ENCODE measurements at places on chromosomes 5 and 9.

GRCh38 chr5:141825241-141825671 is 53.0 kb downstream of the PCDH1 start:
- DNase-seq, result no peak

GRCh38 chr5:83644301-83644700 is 76.4 kb downstream of the HAPLN1 start:
- no peak for DNase-seq

- no peak for DNase-seq
Observed at GRCh38 chr9:114981063-114981462, 50.7 kb upstream of the TNFSF8 start.

GRCh38 chr5:6818594-6819511 is 105.6 kb downstream of the TENT4A start:
- DNase-seq, result no peak

DNA sequence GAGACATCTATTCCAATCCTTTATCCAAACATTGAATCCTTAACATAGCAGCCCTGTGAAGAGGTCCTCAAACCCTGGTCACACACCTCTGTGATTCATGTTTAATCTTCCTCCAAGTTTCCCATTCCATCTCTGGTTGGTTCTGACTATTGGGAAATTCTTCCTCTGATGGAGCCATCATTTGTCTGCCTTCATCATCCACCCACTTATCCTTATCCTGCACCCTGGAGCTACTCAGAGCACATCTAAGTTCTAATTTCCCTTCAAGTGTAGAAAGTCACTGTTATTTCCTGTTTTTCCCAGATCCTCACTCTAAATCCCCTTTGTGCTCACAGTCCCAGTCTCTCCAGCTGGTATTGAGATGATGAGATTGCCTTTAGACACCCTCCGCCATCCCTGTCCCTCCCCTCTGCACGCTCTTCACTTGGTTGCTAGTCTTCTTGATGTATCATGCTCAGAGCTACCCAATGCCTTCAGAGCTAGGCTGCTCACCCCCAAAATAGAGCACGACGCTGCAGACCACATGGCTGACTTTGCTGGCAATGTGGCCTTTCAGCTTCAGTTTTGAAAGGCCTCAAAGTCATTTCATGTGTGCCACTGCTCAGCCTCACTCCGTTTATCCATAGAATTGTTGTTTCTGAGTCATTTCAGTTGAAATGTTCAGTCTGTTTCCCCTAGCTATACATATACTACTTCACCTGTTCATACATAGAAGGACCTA is 154.3 kb downstream of the PALM2AKAP2 start:
- no peak for DNase-seq

- no peak for DNase-seq
Observed at GRCh38 chr5:167794121-167794520, 497.3 kb upstream of the WWC1 start.

DNA sequence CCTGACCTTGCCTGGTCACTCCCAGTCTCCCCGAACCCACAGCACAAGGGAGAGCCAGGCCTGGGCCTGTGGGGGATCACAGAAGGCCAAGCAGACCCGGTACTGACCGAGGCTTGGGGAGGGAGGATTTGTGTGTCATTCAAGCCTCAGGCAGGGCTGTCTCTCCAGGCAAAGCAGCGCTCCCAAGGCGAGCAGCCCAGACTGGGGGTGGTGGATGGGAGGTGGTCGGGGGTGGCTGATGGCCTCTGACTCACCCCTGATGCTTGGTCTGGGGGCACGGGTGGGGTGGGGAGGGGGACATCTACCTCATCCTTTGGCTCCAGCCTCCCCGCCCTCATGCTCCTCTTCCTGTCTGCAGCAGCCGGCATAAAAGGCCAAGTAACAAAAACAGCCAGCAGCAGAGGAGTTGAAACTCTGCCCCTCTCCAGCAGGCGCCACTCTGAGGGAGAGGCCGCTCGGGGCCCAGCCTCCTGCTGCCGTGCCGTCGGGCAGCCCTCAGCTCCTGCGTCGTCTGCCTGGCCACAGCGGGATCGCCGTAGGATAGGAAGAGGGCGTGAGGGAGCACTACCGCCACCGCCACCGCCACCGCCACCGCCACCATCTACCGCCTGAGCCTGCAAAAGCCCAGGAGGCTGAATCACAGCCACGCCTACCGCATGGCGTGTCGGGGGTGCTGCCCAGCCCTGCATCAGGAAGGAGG is 166.0 kb downstream of the OLFM1 start:
- no peak for DNase-seq

DNA sequence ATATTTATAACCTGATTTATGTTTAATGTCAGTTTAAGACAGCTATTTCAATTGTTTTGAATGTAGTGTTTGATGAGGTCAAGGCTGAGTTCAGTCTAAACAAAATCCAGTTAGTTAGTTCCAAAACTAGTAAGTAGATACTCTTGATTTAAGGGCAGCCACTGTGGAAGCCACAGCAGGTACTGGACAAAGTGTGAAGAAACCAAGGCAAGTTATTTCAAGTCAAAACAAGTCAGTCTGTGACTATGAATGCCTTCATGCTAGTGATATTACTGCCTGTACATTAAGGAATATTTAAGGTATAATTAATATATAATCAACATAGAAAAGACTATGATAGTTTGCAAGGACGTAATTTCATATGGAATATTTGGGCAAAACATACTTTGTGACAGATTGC is 362.3 kb downstream of the DMRTA1 start:
- no peak for DNase-seq

- peak; percentile 43 for DNase-seq
Observed at GRCh38 chr5:142866563-142867275, 96.5 kb downstream of the ARHGAP26 start.

DNA sequence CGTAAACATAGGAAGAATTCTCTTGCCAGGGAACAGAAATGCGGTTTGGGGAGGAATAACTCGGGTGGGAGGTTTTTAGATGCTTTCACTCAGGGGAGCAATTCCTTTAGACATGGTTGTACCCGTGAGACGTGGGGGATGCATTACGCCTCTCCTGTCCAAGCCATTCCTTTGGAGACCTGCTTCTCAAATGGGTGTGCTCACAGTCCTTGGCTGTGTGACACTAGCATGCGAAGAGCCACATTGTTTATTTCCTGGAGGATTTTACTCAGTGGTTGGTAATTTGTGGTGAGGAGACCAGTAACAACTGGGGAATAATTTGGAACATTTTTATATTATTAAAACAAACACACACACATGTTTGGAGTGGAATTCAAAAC is 18.5 kb downstream of the COL15A1 start:
- DNase-seq, result no peak

DNA sequence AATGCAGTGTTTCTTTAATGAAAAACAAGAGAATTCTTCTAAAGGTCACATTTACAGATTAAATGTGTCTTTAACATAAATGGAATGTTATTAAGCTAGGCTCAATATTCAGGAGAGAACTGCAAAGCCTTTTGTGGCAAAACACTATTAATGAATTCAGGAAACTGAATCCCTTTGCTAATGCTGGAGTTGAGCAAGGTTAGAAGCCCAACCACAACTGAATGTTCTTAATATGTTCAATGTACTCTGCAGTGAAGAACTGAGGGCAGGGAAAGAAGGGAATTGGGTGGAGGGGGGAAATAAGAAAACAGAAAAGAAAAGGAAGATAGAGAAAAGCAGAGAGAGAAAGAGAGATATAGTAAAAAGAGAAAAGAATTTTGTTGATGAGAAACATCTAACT is 276.7 kb upstream of the TMEM161B start:
- DNase-seq, result no peak

- no peak for DNase-seq
Observed at GRCh38 chr5:169788168-169788567, 151.1 kb downstream of the DOCK2 start.

DNA sequence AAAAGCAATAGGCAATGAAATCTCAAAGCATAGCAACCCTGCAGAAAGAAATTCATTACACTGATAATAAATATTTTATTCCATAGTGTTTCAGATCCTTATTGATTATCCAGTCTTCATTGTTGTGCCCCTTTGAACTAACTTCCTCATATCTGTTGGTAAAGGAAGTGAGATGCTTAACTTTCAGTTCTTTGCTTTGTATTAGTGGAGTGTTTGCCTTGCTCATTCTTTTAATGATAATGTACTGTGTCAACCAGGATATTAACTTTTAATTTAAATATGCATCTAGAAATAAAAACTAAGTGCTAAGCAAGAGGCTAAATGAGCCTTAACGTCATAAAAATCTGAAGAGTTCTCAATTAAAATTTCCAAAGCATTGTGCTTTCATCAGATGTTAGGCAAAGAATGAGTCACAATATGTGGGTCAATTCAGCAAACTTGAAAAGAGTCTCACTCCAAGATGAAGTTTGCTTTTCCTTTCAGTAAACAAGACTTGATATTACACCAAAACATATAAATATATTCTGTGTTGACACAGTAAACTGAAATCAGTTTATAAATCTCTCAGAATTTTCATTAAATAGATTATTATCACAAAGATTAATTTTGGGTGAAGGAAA is 105.9 kb downstream of the GIN1 start:
- no peak for DNase-seq

GRCh38 chr5:159917994-159918393 is 1.7 kb downstream of the ADRA1B start:
- no peak for DNase-seq

DNA sequence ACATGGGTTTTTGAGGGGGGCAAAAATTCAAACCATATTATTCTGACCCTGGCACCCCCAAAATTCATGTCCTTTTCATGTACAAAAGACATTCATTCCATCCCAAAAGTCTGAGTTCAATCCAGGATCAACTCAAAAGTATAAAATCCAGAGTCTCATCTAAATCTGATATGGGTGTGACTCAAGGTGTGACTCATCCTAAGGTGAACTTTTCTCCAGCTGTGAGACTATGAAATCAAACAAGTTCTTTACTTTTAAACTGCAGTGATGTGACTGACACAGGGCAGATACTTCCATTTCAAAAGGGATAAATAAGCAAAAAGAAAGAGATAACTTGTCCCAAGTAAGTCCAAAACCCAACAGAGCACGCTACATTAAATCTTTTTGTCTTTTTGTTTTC is 20.6 kb upstream of the CYLC2 start:
- no peak for DNase-seq

GRCh38 chr5:59921816-59922215 is 28.3 kb upstream of the PDE4D start:
- no peak for DNase-seq

Data from CD4-positive, alpha-beta T cell treated with Interferon gamma for 1 hour (primary cell).